Suppressor macrophage treated with lipopolysaccharide for 4 hours (primary cell): ENCODE measurements at places on chromosomes 2 and 18.

GRCh38 chr2:234951664-234952269, at the start of gene SH3BP4:
Gene SH3BP4 (plus strand): TSS chr2:234952017. CDS start chr2:235035003, 82,986 bp downstream.
- peak; percentile 57 for DNase-seq

GRCh38 chr2:241565411-241565810, 6.9 kb downstream of the BOK start:
- DNase-seq = no peak

DNA sequence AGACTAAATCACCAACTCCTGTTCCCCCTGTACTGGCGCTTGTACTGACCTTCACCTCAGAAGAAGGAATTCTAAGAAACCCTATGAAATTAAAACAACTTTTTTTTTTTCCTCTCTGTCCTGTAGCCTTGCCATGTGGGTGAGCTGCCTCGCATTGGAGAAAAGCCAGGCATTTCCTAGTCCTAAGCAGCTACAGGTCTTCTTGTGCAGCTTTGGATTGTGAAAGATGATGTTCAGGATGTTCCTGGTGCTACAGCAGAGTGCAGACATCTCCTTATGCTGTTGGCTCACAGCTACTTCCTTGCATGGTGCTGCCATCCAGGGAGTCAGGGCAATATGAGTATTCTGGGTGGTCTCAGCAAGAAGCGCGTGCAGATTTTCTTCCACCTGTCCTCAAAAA, 11.9 kb downstream of the PIK3C3 start:
- DNase-seq = no peak

DNA sequence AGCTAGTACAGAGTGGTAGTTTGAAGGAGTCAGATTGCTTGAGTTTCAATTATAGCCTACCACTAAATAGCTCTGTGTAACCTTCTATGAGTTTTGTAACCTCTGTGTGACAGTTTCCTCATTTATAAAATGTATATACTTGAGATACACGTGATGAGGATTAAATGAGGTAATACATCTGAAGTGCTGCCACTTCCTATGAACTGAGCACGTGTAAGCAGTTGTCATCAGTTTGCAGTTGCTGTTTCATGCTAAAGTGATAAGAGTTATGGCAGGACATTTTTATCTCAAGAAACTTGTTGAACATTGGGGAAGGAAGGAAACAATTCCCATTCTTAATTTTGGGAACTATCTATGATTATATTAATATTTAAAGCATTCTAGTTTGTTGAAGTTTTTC, 38.5 kb downstream of the CARF start:
- DNase-seq = peak; percentile 82

DNA sequence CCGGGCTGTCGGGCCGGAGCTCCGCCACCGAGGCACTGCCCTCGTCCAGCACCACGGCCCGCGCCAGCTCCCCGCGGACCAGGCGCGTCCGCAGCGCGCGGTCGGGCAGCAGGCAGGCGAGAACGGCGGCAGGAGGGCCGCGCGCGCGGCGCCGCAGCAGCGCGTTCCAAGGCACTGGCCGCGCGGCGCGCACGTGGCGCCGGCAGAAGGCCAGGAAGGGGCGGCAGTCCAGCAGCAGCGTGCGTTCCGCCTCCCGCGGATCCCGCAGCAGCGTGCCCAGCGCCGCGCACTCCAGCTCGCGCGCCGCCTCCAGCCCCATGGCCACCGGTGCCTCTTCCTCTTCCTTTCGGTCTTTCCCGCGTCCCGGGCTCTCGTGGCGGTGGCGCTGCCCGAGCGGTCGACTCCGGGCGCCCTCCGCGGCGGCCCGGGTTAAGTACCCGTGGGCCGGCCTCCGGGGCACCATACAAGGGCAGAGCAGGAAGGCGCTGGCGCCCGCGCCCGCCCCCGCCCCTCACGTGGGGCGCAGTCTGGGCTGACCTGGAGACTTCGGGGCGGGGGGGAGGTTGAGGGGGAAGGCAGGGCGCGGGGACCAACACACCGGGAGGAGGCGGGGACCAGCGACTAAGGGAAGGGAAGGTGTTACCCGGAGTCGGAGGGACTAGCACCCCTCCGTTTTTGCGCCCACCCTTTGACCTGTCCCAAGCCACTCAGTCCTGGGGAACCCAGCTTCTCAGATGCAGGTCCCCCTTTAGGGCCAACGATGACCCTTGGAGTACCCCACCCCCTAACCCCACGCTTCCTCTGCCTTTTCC, at the start of gene DUSP2:
DUSP2 (minus strand) TSS at position 405 of the 812 bp plus-strand sequence; CDS start at position 319, 86 bp downstream.
- DNase-seq = peak; percentile 95

GRCh38 chr2:240203788-240204270, 63.4 kb upstream of the OTOS start:
- DNase-seq = no peak

DNA sequence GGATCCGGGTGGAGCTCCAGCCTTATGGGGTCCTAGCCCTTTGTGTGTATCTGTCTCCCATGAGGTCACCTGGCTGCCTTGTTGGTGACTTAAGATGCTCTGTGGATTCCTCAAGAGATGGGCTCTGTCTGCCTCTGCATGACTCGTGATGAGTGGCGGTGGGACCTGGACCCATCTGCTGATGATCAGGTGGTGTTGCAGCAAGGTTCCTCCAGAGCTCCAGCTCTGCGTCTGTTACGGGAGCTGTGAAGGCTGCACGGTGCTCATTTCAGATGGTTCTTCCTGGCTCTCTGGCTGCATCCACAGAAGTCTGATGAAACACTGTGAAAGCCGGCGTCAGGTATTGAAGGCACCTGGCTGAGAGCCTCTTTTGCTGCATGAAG, 2.4 kb downstream of the AGAP1 start:
- DNase-seq = no peak

DNA sequence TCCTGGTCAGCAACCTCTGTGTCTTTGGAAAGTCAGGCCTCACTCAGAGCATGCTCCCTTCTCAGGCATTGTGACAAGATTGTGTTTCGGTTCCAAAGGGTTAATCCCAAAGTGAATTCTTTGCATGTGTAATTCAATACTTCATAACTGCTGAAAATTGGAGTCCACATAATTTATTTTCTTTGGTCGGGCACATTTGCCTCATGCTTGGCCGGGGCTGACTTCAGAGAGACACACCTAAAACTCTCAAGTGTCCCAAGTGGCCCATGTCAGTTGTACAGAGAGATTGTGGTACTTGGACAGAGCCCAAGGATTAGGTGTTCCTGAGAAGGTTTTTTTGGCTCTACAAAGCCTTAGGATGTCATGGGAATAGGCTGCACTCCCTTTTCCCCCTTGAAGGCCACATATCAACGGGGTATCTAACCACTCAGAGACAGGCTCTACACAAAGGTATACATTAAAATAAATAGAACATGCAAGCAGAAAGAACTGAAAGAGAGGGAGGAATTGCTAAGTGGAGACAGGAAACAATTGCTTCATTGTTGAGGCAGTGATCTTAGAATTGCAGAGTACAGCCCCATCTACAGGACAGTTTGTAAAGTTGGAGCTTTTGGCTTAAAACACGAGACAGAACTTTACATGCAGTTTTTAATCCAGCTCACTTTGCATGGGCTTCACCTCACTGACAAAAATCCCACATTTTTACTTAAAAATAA, 1232.3 kb upstream of the ZEB2 start:
- peak; percentile 82 for DNase-seq

DNA sequence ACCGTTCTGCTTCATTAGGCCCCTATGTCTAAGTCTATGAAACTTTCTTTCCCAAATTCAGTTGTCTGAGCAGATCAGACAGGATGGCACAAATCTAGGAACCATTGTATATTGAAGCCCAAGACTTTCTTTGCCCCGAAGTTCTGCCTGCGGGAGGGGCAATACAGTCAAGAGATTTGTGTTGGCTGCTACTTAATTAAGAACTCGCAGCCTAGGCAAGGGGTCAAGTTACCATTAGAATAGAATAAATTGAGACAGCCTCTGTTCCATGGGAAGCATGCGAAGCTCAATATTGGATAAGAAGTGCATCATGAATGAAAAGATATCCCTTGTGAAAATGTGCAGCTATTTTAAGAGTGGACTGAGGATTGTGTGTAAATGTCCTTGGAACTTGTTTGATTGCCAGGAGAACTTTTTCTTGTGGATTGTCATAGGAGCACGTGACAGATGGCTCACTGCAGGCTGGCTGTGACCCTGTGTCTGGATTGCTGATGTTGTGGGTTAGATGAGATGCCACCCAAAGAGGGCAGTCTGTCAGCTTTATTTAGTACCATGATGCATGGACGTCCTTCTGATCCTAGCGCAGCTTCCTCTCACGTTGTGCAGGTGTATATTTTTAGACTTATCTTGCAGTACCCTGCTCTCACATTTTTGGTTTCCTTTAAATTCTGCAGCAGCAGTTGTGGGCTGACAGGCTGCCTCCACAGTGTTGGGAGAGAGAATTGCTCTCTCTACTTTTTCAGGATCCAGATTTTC, 30.9 kb downstream of the HAUS1 start:
- no peak for DNase-seq
